Smooth muscle cell of the umbilical artery (primary cell): ENCODE measurements at places on chromosomes 13 and 19. TPM values are rescaled to one million over a fixed set of nuclear protein-coding genes. Genes with fewer than 3 reads are reported as not detected.

PSG4 gene
- total RNA-seq = 0.30 and 11.0 TPM in 2 replicates

STAP2 gene
- 1.2 and 3.0 TPM in 2 replicates for total RNA-seq

PSG5 gene
- total RNA-seq = 0.89 and 1.9 TPM in 2 replicates

PRKCG gene
- 0.30 TPM in 1 of 2 replicates, not detected in the other for total RNA-seq

TEX30 gene
- total RNA-seq = 13.1 and 20.9 TPM in 2 replicates

ANO8 gene
- total RNA-seq = 4.5 and 7.6 TPM in 2 replicates

MISP3 gene
- 0.78 and 1.2 TPM in 2 replicates for total RNA-seq

HSPB6 gene
- 77.2 and 141 TPM in 2 replicates for total RNA-seq

LGALS4 gene
- not detected in 2 replicates for total RNA-seq

DNAJC15 gene
- total RNA-seq = 10.7 and 10.9 TPM in 2 replicates

PRR20E gene
- total RNA-seq = not detected in 2 replicates

GARIN5A gene
- total RNA-seq = 0.30 TPM in 1 of 2 replicates, not detected in the other

CTU1 gene
- total RNA-seq = 8.6 and 8.7 TPM in 2 replicates

KLK13 gene
- not detected in 2 replicates for total RNA-seq

SIGLEC12 gene
- total RNA-seq = not detected in 2 replicates

BRCA2 gene
- 2.4 and 6.0 TPM in 2 replicates for total RNA-seq

GGACT gene
- total RNA-seq = 3.0 and 5.3 TPM in 2 replicates

OR7G1 gene
- total RNA-seq = not detected in 2 replicates

AMER2 gene
- not detected in 2 replicates for total RNA-seq

IL17D gene
- 0.59 and 1.3 TPM in 2 replicates for total RNA-seq

PABPC3 gene
- total RNA-seq = under 0.01 and 0.32 TPM in 2 replicates

CEACAM8 gene
- total RNA-seq = not detected in 2 replicates

ACER1 gene
- total RNA-seq = 0.09 TPM in 1 of 2 replicates, not detected in the other

KLK12 gene
- not detected in 2 replicates for total RNA-seq

VSTM2B gene
- not detected in 2 replicates for total RNA-seq

ANGPTL8 gene
- not detected in 2 replicates for total RNA-seq

SGCG gene
- 5.2 and 17.8 TPM in 2 replicates for total RNA-seq

C5AR1 gene
- total RNA-seq = under 0.01 and 0.18 TPM in 2 replicates

MCEMP1 gene
- not detected in 2 replicates for total RNA-seq

CRTC1 gene
- total RNA-seq = 3.6 TPM in 2 replicates

KLF1 gene
- not detected in 2 replicates for total RNA-seq

CLC gene
- total RNA-seq = not detected in 2 replicates

SHISA7 gene
- not detected in 2 replicates for total RNA-seq

GIPR gene
- under 0.01 TPM in 1 of 2 replicates, not detected in the other for total RNA-seq

FGF22 gene
- total RNA-seq = not detected in 2 replicates

TNFSF13B gene
- 2.1 and 3.9 TPM in 2 replicates for total RNA-seq

AMH gene
- total RNA-seq = 0.59 and 1.1 TPM in 2 replicates

PTPRH gene
- 4.2 and 5.0 TPM in 2 replicates for total RNA-seq

RASIP1 gene
- 0.74 and 0.89 TPM in 2 replicates for total RNA-seq

PSG1 gene
- total RNA-seq = not detected in 2 replicates

ZNF541 gene
- 0.05 and 0.89 TPM in 2 replicates for total RNA-seq

HPN gene
- not detected in 2 replicates for total RNA-seq

PSG11 gene
- total RNA-seq = not detected in 2 replicates

LCP1 gene
- total RNA-seq = 3.3 and 8.9 TPM in 2 replicates

SERPINE3 gene
- 0.05 TPM in 1 of 2 replicates, not detected in the other for total RNA-seq

C19orf33 gene
- total RNA-seq = not detected in 2 replicates
